Kidney capillary endothelial cell (primary cell): ENCODE measurements at places on chromosomes 16 and 17.

- DNase-seq: no peak
These were observed 187.5 kb upstream of the RPL38 start for GRCh38 chr17:74015990-74016389.

GRCh38 chr17:44628243-44629188, 27.8 kb upstream of the MEIOC start:
- DNase-seq: no peak

DNA sequence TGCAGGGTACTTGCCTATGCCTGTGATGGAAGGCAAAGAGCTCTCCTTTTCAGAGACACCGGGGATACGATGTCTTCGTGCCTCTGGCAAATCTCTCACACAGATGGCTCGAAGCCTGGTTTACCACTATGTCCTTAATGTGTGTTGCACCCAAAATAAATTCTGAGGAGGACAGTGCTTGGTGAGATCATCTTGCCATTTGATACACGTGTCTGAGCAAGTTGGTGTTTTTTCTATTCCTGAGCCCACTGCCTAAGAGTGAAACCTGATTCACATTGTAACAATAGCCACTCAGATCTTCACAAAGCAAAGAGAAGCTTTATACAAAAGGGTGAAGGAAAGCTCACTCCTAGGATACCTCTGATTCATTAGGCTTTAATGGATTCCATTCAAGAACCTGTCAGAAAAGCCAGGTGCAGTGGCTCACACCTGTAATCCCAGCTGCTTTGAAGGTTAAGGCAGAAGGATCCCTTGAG, 33.1 kb upstream of the AKAP1 start:
- no peak for DNase-seq

DNA sequence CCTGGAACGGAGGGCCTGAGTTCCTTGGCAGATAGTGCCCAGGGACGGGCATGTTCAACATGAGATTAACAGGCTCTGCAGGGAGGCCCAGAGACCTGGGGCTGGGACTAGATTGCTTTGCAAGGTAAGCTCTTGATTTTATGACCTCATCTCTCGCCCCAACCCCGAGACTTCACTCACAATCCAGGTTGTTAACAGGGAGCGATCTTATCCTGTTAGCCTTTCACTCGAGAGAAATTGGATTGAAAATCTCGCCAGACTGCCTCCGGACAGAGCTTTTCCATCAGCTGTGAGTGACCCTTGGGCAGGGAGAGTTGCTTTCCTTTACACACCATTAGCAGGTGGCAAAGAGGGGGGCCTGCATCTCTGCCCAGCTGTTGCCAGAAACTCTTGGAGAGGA, 521.7 kb upstream of the EEF2KMT start:
- no peak for DNase-seq

GRCh38 chr16:47644661-47645060, 183.5 kb downstream of the PHKB start:
- DNase-seq: no peak

DNA sequence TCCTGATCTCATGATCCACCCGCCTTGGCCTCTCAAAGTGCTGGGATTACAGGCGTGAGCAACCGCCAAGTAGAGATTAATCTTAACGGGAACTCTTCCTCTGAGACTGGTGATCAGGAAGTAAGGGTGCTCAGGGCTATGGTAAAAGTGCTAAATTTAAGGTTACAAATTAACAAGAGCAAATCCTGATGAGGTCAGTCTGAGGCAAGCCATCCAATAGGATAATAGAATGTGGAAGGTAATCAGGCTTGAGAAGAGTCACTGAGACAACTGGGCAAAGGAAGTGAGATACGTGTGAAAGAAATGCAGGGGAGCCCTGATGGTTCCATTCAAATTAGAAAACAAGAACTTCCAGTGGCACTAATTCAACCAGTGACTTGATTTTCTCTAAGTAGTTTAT, 69.1 kb downstream of the CACNG1 start:
- no peak for DNase-seq

DNA sequence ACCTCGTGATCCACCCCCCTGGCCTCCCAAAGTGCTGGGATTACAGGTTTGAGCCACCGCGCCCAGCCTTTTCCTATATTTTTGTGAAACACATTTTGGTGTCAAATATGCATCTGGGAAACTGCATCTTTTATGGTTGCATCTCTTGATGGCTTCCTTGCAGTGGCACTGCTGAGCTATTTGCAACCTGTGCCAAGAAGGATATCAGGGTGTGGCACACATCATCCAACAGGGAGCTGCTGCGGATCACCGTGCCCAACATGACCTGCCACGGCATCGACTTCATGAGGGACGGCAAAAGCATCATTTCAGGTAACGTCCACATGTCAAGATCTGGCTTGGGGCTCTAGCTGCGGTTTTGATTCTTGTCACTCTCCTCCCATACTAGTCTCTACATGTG, 16.8 kb upstream of the USP43 start:
- DNase-seq: no peak

DNA sequence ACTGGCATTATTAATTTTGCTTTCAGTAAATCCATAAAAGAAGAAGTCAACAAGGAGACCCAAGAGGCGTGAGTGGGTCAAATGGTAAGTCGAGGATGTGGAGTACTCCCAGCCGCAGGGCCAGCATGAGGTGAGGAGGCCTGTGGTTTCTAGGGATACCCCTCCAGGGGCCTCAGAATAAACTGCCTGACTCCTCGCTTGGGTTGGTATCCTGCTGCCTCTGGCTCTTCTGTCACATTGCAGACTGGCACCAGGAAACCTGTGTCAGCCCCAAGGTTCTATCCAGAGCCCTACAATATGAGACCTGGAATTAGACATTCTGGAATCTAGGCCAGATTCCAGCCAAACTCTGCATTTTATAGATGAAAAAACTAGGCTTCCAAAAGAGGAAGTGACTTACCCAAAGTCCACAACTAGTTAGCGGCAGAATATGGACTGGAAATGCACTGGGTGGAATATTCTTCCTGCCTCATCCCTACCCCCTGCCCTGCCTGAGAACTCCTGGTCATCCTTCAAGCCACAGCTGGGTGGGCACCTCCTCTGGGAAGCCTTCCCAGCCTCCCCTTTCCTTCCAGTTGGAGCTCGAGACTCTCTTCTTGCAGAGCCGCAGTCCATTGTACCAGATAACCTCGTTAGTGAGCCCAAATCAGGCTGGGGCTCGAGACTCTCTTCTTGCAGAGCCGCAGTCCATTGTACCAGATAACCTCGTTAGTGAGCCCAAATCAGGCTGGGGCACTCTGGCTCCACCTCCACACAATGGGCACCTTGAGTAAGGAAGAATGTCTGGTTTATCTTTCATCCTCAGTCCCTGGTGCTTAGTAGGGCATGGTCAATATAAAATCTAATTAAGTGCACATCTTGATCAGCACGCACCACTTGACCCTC, 22.6 kb downstream of the C17orf67 start:
- DNase-seq: no peak

DNA sequence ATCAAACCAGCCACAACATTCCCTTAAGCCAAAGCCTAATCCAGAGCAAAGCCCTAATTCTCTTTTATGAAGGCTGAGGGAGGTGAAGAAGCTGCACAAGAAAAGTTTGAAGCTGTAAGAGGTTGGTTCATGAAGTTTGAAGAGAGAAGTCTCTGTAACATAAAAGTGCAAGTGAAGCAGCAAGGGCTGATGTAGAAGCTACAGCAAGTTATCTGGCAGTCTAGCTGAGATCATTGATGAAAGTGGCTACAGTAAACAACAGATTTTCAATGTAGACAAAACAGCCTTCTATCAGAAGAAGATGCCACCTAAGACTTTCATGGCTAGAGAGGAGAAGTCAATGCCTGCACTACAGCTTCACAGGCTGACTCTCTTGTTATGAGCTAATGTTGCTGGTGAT, 52.5 kb downstream of the NACA2 start:
- DNase-seq: no peak

DNA sequence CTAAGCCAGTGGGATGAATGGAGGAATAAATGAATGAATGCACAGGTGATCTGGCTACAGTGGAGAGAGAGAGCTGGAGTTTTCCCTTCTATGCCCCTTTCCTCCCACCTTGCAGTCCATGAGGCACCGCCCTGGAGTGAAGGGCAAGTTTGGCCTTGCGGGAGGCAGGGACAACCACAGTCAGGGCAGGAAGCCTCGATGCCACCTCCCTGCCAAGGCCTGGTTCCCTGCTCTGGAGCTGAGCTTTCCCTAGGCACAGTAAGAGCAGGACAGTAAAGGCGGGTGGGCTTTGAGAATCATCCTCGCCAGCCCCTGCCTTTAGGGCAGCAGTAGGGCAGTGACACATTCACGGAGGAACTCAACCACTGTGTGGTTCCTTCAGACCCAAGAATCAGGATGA, 72.6 kb downstream of the RBFOX3 start:
- no peak for DNase-seq

GRCh38 chr17:81564778-81565177, 12.6 kb upstream of the FAAP100 start:
- DNase-seq: no peak

DNA sequence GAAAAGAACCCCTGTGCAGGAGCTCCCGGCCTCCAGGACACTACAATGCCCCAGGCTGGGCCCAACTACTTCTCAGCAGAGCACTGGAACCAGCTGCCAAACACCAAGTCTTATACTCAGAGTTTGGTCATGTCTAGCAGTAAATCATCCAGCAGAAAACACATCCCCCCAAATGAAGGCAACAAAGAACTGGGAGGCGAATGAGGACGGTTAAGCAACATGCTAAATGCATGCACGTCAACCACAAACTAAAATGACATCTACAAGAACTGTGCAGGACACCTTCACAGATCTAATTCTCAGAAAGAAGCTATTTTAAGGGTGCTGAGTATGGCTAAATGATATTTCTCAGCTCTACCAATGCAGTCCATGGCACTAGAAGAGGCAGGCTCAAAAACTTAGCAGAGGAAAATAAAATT, 7.6 kb upstream of the IRX5 start:
- no peak for DNase-seq

DNA sequence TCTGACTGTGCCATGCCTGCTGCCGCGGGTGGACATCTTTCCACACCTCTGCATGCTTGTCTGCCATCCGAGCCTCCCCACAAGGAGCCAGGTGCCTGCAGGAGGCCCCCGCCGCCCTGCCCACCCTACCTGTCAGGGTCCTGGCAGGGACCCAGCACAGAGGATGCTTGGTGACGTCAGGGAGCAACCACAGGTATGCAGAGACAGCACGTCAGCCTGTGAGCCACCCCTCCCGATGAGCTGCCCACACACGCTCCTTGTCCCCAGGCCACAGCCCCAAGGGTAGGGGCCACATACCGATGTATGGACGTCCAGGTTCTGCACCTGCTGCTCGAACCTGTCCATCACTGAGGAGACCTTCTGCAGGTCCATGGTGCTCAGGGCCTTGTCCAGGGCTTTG, 10.6 kb downstream of the CHMP1A start:
- no peak for DNase-seq

- no peak for DNase-seq
These were observed 7.2 kb upstream of the UNK start for GRCh38 chr17:75777296-75777922.

DNA sequence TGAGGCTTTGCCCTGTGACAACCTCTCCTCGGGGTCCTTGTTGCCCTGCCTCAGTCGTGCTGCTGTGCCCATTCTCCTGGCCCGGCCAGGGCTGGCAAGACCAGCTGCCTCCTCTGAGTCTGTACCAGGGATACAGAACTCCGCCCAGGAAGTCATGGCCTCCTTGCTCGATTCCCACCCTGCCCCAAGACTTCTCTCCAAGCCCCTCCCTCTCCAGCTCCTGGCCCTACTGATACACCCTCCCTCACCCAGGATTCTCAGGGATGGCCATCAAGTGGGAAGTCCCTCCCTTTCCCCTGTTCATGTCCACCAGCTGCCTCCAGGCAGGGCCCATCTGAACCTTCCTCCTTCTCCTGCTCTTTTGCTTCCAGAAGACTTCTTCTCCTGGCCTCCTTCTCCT, 11.2 kb upstream of the TMEM208 start:
- no peak for DNase-seq

DNA sequence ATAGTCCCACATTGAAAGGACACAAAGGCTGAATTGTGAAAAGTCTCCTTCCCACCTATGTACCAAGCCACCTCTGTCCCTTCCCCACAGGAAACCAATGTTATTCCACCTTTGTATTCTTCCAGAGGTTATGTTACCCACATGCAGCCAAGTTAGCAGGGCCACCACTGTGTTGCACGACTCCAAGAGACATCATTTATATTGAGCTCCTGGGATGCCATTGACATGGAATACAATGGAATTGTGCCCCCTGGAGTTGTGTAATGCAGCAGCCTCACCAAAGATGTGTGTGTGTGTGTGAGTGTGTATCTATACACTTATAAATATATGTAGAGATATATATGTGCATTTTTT, 21.6 kb upstream of the MSI2 start:
- DNase-seq: no peak
